ENCODE measurements at places on chromosomes 16 and 17.

DNA sequence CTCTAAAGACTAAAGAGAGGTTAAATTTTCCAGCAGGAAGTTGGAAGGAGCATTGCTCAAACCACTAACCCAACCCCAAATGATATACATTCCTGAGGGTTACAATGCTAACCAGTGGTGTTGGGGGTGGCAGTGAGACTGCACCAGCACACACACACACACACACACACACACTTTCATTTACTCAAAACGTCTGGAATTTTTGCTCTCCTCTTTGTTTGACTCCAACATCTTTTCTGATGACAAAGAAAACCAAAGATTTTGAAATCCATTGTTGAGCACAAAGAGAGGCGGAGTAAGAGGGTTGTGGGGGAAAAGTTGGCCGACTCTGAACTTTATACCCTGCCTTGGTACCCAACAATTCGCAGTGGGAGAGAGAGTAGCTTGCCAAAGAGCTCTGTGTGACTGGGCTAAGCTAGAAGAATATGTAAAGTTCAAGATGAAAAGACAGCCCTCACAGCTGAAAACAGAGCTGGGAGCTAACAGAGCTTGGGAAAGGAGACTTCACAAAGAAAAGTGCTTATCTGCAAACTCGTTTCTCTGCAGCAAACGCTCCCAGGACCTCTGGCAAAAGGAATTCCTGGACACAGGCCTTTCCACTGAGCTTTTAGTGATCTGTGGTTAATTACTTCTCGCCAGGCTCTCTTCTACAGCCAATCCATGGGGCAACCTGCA is 426.0 kb upstream of the CDH11 start:
- peak; percentile 93 for DNase-seq

GRCh38 chr17:11412654-11413053 is 171.6 kb downstream of the SHISA6 start:
- no peak for DNase-seq

DNA sequence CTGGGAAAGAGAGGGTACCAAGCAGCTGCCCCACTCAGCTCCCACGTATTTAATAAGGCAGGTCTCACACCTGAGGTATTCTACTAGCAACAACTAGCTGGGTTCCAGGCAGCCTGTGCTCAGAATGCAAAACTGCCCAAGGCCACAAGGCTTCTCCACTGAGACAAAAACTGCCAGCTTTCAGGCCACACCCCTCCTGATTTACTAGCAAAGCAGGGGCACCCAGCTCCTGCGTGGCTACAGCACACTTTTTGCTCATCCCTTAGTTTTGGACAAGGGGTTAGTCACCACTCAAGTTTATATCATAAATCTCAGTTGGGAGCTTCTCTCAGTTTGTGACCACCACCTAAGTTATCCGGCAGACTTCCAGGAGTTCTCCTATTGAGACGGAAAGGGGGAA is 494.6 kb downstream of the CDH11 start:
- DNase-seq = no peak

- DNase-seq = no peak
These were observed 1.7 kb upstream of the RBBP6 start for GRCh38 chr16:24537474-24538337.

- peak; percentile 32 for DNase-seq
These were observed 20.7 kb downstream of the PIK3R6 start for GRCh38 chr17:8846768-8847211.

GRCh38 chr16:19601083-19601976 is 45.8 kb downstream of the VPS35L start:
- peak; percentile 36 for DNase-seq

DNA sequence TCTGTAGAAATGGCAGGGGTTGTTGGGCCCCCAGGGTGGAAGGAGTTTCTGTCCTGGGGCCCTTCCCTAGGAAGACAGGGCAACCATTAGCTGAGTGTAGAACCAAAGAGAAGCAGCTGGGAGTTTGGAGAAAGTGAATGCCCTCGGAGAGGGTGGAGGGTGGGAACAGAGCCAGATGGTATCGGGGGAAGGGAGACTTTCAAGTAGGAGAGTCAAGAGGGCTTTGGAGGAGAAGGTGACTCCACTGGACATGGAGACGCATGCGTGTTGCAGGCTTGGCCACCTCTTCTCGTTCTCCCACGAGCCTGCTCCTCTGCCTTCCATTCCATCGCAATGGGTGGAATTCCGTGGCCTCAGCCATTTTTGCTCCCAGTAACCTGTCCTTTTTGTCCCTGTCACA is 19.4 kb downstream of the SLC47A1 start:
- DNase-seq = no peak

GRCh38 chr17:72386619-72387237 is 265.9 kb downstream of the SOX9 start:
- no peak for DNase-seq

GRCh38 chr16:57244463-57244766 is 644 bp upstream of the ARL2BP start:
- no peak for DNase-seq

DNA sequence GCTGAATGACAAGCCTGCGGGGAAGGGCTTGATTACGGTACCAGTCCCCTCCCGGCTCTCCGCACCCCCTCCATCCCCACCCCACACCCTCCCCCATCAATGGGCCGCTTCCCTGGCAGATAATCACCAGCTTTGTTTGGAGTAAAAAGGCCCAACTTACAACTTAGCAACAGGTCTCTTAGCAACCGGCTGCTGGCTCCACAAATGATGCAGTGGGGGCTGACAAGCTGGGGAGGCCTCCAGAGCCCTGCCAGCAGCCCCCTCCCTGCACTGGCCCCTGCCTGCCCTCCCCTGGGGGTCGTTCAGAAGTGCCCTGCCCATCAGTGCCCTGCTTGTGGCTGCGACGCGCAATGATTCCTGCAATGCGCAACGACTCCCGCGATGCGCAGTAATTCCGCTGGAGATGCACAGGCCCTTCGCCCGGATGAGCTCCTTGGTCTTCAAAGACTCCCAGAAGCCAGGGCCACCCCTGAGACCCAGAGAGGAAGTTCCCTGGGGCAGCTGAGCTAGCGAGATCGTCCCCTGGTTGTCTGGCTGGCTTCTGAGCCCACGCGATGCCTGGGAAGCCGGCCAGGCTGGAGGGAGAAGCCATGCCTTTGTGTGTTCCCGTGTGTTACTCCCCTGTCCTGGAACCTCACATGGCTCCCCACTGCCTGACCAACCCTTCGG is 23.3 kb downstream of the CPNE2 start:
- DNase-seq = peak; percentile 28

- no peak for DNase-seq
These were observed 11.5 kb upstream of the TBX4 start for GRCh38 chr17:61440697-61441096.

GRCh38 chr16:84618581-84619460 is 943 bp upstream of the COTL1 start:
- peak; percentile 98 for DNase-seq

DNA sequence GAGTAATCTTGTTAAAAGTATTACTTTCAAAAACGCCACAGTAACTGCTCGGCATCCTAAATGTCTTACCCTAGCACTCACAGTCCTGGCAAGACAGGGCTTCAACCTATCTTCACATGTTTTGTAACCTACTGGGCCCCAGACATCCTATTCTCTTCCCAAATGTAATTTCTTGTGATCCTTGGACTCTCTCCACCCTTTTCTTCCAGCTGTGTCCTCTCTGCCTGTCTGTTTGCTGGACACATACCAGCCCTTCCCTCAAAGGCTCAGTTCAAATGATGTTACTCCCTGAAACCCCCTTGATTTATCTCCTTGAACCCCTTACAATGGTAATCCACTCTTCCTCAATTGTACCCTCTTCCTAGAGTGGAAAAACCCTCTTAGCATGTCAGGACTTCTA is 60.1 kb upstream of the CNEP1R1 start:
- no peak for DNase-seq

DNA sequence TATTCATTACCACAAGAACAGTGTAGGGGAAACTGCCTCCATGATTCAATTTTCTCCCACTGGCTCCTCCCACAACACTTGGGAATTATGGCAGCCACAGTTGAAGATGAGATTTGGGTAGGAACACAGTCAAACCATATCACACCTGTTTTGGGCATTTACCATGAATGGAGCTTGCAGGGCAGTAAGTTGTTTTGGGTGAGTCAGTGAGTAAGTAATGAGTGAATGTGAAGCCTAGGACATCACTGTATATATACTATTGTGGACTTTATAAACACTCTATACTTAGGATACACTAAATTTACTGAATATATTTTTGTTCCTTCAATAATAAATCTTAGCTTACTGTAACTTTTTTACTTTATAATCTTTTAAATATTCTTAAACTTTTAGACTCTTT is 48.1 kb downstream of the TBC1D26 start:
- no peak for DNase-seq

GRCh38 chr16:27547134-27547533 is 2.6 kb downstream of the GTF3C1 start:
- DNase-seq = peak; percentile 79

- DNase-seq = no peak
These were observed 9.5 kb downstream of the PROCA1 start for GRCh38 chr17:28702026-28702751.

DNA sequence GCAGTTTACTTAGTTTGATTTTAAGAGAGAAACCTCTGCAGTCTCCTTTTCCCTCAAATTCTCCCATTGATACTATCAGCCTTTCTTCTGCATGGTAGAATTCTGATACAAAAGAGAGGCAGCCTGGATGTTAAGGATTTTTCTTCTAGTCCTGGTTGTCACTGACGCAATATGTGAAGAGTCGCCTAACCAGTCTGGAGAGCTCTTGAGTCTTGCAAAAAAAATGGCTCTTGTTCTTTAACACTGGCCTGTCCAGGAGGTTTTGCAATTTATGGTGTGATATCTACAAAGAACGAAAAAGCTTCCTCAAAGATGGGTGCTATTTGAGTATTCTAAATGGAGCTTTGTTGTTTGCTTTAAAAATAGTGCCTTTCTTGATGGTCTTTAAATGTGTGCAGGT is 28.9 kb downstream of the COX10 start:
- no peak for DNase-seq

DNA sequence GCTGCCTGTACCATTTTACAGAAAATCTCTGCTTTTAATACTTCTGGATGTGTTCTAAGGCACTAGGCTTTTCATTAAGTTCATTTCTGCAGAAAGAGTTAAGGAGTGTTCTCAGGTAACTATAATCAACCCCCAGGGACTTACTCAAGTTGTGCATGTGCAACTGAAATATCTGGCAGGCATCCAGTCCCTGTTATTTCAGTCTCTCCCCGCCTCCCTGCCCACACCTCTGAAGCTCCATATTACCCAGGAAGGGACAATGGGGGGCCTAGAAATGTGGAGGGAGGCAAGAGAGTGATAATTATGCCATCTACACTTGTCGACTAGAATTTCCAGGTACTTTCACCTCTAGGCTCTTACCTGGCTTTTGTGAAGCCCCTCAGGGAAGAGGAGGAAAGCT is 432.2 kb downstream of the MAF start:
- DNase-seq = no peak

DNA sequence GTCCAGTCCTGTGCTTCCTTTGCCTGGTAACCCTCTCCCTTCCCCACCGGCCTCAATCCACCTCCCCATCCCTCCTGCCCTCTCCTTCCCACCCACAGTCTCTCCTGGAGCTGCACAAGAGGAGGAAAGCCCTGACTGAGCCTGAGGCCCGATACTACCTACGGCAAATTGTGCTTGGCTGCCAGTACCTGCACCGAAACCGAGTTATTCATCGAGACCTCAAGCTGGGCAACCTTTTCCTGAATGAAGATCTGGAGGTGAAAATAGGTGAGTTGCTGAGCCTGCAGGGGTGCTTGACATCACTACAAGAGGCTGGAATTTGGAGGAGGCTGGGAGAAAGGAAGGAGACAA is 1.3 kb downstream of the PLK1 start:
- no peak for DNase-seq

DNA sequence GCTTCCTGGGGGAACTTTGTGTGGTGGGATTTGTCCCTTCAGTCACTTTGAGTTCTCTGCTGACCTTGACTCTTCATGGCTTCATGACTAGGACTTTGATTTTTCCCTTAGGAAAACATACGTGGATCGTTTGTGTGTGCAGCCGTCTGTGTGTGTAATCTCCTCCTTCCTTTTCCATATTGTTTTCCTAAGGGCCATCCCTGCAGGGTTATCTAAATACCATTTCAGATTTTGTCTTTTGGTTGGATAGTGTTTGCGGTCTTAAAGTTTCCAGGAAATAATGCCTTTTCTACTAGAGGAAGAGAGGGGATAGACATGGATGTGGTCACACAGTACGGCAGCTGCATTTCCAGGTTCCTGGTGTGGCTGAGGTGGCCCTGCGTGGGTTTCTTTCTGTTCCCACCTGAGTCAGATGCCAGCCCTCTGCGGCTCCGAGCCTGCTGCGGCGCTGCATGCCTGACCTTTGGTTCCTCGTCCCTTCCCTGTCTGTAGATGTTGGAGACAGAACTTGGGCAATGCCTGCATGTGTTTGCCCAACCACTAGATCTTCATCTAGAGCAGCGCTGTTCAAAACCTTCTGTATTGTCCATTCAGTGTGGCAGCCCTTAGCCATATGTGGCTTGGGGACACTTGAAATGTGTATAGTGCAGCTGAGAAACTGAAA is 72.0 kb upstream of the LGALS9 start:
- DNase-seq = no peak

DNA sequence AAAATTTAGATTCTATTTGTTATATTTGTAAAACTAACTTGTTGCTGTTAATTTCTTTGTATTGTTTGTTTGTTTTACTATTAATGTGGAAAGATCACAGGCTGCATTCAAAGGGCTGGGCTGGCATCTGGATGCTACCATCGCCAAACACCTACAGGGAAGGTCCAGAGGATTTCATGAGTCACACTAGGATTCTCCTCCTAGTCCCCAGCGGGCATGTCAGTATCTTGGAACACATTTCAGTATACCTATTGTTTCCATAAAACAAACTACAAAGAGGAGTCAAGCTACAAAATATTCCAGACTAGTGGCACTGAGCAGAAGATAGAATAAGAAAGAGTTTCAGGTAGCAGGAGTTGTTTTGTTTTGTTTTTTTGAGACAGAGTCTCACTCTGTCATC is 55.3 kb downstream of the NOG start:
- no peak for DNase-seq

- DNase-seq = no peak
These were observed 58.8 kb downstream of the CEP95 start for GRCh38 chr17:64565563-64565962.

GRCh38 chr16:78844682-78845081 is 745.2 kb downstream of the WWOX start:
- no peak for DNase-seq

DNA sequence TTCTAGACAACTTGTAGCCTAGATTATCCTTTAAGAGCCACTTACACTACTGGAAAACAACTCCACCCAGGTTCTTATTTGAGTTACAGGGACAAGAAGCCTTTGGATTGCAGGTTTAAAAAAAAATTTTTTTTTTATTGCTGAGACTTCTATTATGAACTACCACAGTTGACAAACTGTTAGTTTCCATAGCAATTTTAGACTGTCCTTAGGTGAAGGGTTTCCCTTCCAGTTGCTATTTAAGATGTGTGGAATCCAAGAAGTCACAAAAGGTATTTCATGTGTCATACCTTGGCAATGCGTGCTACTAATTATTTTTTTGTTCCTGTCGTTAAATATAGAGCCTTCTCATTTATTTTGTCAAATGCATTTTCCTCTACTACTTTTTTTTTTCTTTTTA is 253.2 kb downstream of the PRKCA start:
- no peak for DNase-seq

GRCh38 chr17:8123695-8124349 is at the start of gene HES7:
TSS of gene HES7 (minus strand) at chr17:8124106. CDS start at chr17:8124084, 22 bp downstream.
- peak; percentile 50 for DNase-seq

All from IMR-90 (cell line).